ENCODE measurements at places on chromosomes 4 and X. TPM values are rescaled to one million over a fixed set of nuclear protein-coding genes. Genes with fewer than 3 reads are reported as not detected.

The NRK gene
- total RNA-seq, result not detected

The MAGEA2 gene
- not detected for total RNA-seq

The DGAT2L6 gene
- not detected for total RNA-seq

The TMEM144 gene
- total RNA-seq, result 25.4 TPM

The DCX gene
- total RNA-seq, result not detected

The CITED1 gene
- total RNA-seq, result not detected

The ALAS2 gene
- not detected for total RNA-seq

The NKRF gene
- total RNA-seq, result 5.2 TPM

The COX7B gene
- 597 TPM for total RNA-seq

The CABS1 gene
- total RNA-seq, result not detected

The CT47B1 gene
- not detected for total RNA-seq

The CSAG1 gene
- not detected for total RNA-seq

The MAGEA9B gene
- not detected for total RNA-seq

The AFM gene
- total RNA-seq, result not detected

The PNMA6A gene
- total RNA-seq, result 11.8 TPM

The TASL gene
- total RNA-seq, result not detected

The SH3D19 gene
- 4.1 TPM for total RNA-seq

The NKX6-1 gene
- total RNA-seq, result not detected

The PAK3 gene
- not detected for total RNA-seq

The ADH7 gene
- not detected for total RNA-seq

The ITM2A gene
- total RNA-seq, result not detected

The TEX28 gene
- total RNA-seq, result not detected

The ODAPH gene
- 0.17 TPM for total RNA-seq

The PPARGC1A gene
- total RNA-seq, result 1.4 TPM

The MAGEB16 gene
- not detected for total RNA-seq

The RAB33A gene
- total RNA-seq, result not detected

The KIT gene
- total RNA-seq, result not detected

The CYSLTR1 gene
- total RNA-seq, result not detected

The SLC6A8 gene
- total RNA-seq, result 1.7 TPM

The LIMCH1 gene
- 241 TPM for total RNA-seq

The F9 gene
- not detected for total RNA-seq
